Fibroblast of the conjunctiva (primary cell): ENCODE measurements at places on chromosomes 7 and 10.

DNA sequence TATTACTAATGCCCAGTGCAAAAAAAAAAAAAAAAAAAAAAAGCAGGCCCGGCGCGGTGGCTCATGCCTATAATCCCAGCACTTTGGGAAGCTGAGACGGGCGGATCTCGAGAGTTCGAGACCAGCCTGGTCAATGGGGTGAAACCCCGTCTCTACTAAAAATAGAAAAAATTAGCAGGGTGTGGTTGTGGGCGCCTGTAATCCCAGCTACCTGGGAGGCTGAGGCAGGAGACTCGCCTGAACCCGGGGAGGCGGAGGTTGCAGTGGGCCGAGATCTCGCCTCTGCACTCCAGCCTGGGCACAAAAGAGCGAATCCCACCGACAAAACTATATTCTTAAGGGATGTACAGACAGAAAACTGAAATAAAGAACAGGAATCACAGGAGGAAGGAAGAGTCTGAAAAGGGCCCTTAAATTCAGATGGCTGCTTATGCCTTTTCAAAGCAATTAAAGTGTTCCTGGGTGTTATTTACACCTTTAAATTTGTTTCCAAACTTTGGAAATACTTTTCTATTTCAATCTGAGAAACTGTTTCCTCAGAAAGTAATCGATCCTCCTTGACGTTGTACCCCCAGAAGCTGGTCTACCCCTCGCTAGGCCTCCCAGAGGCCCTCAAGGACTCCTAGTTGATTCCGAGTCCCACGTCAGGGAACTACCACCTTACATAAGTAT is 2.0 kb upstream of the KMT2E start:
- DNase-seq = no peak

GRCh38 chr10:88237896-88238614 is 345.1 kb downstream of the RNLS start:
- DNase-seq = no peak

DNA sequence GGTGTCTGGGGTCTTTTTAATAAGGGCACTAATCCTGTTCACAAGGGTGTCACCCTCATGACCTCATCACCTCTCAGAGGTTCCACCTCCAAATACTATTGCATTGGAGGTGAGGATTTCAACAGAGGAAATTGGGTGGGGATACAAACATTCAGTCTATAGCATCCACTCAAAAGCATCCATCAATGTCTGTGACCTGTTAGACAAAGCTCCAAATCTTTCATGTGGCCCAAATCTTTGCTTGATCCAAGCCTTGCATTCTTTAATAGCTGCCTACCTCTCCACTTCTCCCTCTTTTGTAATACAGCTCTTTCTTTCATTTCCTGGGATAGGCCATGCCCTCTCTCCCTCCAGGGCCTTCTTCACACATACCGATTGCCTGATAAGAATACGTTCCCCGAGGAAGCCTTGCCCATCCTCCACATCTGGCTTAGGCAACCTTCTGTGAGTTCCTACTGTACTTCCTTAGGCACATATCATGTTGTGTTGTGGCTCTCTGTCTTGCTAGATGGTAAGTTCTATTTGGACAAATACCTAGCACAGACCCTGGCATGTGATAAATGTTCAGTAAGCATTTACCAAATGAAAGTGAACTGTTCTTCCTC is 66.1 kb downstream of the CREM start:
- no peak for DNase-seq

- DNase-seq = no peak
Observed at GRCh38 chr7:49717547-49717946, 55.9 kb upstream of the VWC2 start.

DNA sequence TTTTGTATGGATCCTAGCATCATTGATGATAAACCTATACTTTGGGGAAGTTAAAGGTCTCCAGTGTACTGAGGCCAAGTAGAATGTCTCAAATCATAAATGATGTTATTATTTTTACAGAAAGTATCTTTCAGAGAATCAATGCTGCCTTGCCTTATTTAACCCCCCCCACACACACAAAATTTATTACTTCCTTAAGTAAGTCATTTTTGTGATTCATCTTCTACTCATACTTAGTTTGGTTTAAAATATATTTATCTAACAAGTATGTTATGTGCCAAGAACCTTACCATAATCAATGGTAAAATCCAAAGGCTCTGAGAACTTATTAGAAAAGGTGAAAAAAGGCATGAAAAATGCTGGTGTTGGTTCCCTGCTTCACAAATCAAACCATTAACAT is 18.8 kb upstream of the CLDN12 start:
- DNase-seq = no peak

DNA sequence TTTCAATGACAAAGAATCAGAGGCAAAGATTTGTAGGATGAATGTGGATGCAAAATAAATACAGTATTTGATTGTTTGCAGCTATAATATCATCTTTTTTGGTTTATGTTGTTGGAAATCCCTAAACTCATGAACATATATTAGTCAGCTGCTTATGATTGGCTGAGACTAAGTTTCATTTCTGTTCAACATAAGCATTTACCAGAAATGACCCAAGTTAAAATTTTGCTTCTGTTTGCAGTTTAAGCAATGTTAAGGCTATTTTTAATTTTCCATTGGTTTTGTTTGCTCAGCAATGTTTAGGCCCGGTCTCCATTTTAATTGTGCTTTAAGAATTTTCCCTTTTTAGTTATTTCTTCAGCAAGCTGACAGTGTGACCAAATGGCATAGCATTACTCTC is 22.0 kb downstream of the GIMAP6 start:
- DNase-seq = no peak

DNA sequence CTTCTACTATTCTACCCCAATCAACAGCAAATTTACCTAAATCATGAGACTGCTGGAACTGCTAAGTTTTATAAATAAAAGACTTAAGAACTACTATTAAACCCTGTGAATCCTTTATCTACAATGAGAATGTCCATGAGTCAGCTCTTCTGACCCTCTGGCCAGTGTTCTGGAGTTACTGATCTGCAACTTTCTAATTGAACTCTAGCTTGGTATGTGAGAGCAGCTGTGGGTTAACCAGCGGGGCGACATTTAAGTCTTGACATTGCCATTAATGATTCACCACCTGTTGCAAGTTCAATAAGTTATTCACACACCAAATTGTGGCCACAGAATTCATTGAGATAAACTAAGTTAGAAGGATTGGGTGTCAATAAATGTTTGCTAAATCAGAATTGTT is 359.8 kb downstream of the PCDH15 start:
- no peak for DNase-seq
